Tibial nerve (tissue), 4 donors: ENCODE measurements at places on chromosomes 7 and 10. TPM values are rescaled to one million over a fixed set of nuclear protein-coding genes. Genes with fewer than 3 reads are reported as not detected.

DNA sequence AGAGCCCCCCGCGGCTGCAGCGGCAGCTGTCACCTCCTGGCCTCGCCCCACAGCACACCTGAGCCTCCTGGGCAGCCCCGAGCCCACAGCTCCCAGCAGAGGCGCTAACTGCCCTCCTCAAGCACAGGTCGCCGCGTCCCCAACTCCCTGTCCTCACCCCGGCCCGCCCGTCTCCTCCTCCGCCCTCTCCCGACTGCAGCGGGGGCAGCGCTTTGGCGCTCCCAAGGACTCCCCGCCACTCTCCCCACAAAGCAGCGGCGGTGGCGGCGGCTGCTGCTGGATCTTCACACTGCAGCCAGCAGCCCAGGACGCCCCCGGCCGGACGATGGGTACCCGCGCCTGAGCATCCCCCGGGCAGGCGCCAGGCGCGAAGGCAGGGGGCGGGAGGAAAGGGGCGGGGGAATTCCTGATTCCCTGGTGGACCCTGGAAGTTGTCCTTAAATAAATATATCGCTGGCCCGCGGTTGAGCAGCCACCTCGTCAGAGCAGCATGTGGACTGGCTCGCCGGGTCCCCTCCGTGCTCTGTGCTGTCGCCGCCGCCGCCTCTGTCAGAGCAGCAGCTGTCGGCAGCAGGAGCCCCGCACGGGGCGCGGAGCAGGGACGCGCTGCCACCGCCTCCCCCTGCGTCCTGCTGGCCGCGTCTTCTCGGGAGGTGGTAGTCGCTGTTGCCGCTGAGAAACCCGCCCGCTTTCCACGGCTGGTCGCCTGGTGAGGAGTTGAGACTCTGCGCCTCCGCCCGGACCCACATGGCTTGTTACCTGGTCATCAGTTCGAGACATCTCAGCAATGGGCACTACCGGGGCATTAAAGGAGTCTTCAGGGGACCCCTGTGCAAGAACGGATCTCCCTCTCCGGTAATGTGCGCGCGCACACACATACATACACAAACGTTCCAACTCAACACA is at the start of gene ZNF804B:
Gene ZNF804B, plus strand, starts transcription at position 471 of the 906 bp plus-strand sequence. Its CDS starts 277 bp downstream, at position 748.
- H3K27ac ChIP-seq = no peak within 1 kb of the TSS
- DNase-seq = no peak
- no peaks in the 10 kb centered on the region for H3K36me3 ChIP-seq
- no peaks in the 10 kb centered on the region for H3K27me3 ChIP-seq
- peak within 1 kb of the TSS; percentile 33 for H3K4me3 ChIP-seq

DNA sequence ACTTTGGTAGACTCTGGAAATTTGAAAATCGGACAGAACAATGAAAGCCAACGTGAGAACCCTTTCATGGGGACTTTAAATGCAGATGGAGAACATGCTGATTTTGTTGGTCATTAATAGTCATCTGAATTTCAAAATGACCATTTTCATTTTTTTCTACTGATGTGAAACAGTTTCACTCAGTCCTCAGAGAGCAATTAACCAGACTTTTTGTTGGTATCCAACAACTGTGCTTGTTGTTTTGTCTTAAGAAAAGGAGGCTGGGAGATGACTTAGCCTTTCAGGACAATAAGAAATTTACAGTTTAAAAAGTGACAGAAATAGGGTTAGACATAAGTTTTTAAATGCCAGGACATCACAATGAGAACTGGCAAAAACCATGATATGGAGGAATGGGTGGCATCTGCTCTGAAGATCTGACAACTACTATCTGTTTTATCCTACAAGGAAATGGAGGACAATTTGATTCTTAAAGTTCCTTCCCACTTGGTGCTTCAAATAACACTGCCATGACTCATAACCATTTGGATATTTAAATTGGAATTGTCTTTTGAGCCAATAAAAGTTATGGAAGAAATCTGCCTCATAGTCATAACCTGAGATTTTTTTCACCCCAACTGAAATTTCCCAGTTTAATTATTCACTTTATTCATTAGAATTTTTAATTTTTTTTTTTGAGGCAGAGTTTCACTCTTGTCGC is 87.2 kb upstream of the HPS1 start:
- no peaks in the 10 kb centered on the region for H3K36me3 ChIP-seq
- no peaks in the 10 kb centered on the region for H3K4me1 ChIP-seq
- no peak overlapping the region for H3K4me3 ChIP-seq
- H3K27ac ChIP-seq = no peak overlapping the region
- no peak for DNase-seq

The MLXIPL gene
- 64.3 TPM for total RNA-seq

DNA sequence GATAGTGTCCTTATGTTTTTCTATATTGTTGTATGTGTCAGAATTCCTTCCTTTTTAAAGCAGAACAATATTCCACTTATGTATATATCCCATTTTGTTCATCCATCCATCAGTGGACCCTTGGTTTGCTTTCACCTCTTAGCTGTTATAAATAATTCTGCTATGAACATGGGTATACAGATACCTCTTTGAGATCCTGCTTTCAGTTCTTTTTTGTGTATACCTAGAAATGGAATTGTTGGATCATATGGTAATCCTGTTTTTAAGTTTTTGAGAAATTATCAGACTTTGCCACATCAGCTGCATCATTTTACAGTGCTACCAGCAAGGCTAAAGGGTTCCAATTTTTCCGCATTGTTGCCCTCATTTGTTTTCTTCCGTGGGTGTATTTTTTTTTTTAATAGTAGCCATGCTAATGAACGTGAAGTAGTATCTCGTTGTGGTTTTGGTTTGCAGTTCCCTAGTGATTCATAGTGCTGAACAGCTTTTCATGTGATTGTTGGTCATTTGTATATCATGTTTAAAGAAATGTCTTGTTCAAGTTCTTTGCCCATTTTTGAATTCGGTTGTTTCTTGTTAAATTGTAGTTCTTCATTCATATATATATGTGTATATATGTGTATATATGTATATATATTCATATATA is 87.8 kb downstream of the LCOR start:
- no peaks in the 10 kb centered on the region for H3K36me3 ChIP-seq
- H3K27me3 ChIP-seq = no peaks in the 10 kb centered on the region
- H3K27ac ChIP-seq = no peak overlapping the region
- DNase-seq = no peak
- H3K4me3 ChIP-seq = no peak overlapping the region
- H3K4me1 ChIP-seq = no peaks in the 10 kb centered on the region

GRCh38 chr10:63208986-63209385 is 75.9 kb downstream of the NRBF2 start:
- no peaks in the 10 kb centered on the region for H3K27me3 ChIP-seq
- DNase-seq = no peak
- no peaks in the 10 kb centered on the region for H3K36me3 ChIP-seq
- no peak overlapping the region for H3K27ac ChIP-seq
- H3K4me1 ChIP-seq = peaks cover 77% of the 10 kb centered on the region
- H3K4me3 ChIP-seq = no peak overlapping the region

The C7orf33 gene
- total RNA-seq = not detected

GRCh38 chr7:134327896-134328295 is 11.2 kb upstream of the SLC35B4 start:
- H3K36me3 ChIP-seq = no peaks in the 10 kb centered on the region
- no peak overlapping the region for H3K27ac ChIP-seq
- no peak overlapping the region for H3K4me3 ChIP-seq
- DNase-seq = no peak
- H3K4me1 ChIP-seq = no peaks in the 10 kb centered on the region

GRCh38 chr10:11611248-11612020 is at the start of gene USP6NL:
USP6NL (minus strand) TSS chr10:11611650; CDS start chr10:11597634, 14,016 bp downstream.
- no peaks in the 10 kb centered on the region for H3K4me1 ChIP-seq
- no peaks in the 10 kb centered on the region for H3K27me3 ChIP-seq
- peak; percentile 69 for DNase-seq
- no peaks in the 10 kb centered on the region for H3K36me3 ChIP-seq

GRCh38 chr7:123538189-123538714 is 3.9 kb upstream of the IQUB start:
- no peak overlapping the region for H3K27ac ChIP-seq
- DNase-seq = no peak
- H3K4me1 ChIP-seq = peaks cover 4% of the 10 kb centered on the region

DNA sequence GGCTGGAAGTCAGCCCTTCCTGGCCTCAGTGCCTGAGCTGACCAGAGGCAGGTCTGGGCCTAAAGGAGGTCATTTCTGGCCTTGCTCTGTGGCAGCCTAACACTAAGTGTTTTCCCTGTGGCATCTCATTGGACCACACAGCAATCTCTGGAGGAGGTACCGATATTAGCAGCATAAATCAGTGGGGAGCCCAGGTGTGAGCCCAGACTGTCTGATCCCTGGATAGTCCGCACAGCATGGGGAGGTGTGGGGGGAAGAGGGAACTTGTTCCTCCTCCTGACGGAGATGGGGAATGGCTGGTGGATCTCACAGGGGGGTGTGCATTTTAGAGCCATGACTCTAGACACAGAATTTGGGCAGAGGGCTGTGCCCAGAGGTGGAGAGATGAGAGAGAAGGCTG is 11.0 kb upstream of the PPIF start:
- H3K4me3 ChIP-seq = no peak overlapping the region
- no peaks in the 10 kb centered on the region for H3K36me3 ChIP-seq
- H3K4me1 ChIP-seq = peaks cover 22% of the 10 kb centered on the region
- H3K27me3 ChIP-seq = no peaks in the 10 kb centered on the region

The PDE6C gene
- total RNA-seq = not detected

GRCh38 chr7:98236355-98237185 is 15.5 kb downstream of the TECPR1 start:
- H3K4me3 ChIP-seq = no peak overlapping the region
- no peaks in the 10 kb centered on the region for H3K27me3 ChIP-seq
- no peaks in the 10 kb centered on the region for H3K36me3 ChIP-seq
- no peaks in the 10 kb centered on the region for H3K4me1 ChIP-seq
